Activated naive CD4-positive, alpha-beta T cell treated with anti-CD3 and anti-CD28 coated beads, Interleukin-2, amount 50 U/mL, for 72 hours (primary cell): ENCODE measurements at places on chromosomes 1 and 21.
A peak's percentile ranks its signal among the peaks of the same experiment; 100 is the strongest.

DNA sequence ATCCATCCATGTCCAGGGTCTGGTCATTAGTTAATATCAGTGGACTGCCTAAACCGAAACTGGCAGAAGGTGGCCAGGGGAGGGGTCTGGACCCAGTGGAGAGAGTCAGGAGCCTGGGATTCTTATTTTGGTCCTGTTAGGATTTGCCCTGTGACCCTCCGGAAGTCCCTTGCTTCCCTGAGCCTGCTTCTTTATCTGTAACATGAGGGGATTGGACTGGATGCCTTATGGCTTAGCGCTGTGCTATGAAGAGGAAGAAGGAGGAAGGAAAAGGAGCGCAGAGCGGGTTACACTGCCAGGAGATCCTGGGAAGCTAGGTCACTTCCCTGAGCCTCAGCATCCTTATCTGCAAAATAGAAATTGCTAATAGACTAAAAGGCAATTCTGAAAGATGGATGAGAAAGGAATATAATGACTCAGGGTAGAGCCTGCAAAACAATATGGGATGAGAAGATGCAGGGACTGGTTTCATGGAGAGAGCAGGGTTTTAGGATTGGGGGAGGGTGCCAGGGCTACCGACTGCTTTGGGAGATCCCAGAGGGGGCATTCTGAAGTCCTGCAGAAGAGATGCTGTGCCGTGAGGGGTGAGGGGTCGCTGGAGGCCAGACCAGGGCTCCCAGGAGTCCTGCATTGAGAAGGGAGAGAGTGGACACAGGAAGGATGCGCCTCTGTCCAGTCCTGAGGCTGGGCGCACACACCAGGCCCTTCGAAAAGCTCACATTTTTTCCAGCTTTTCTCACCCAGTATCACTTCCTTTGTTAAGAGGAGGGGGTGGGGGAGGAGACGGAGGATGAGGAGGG is 460 bp upstream of the ADORA1 start:
- no peak for DNase-seq

GRCh38 chr1:153698923-153699714 is 20.6 kb downstream of the NPR1 start:
- DNase-seq = no peak

DNA sequence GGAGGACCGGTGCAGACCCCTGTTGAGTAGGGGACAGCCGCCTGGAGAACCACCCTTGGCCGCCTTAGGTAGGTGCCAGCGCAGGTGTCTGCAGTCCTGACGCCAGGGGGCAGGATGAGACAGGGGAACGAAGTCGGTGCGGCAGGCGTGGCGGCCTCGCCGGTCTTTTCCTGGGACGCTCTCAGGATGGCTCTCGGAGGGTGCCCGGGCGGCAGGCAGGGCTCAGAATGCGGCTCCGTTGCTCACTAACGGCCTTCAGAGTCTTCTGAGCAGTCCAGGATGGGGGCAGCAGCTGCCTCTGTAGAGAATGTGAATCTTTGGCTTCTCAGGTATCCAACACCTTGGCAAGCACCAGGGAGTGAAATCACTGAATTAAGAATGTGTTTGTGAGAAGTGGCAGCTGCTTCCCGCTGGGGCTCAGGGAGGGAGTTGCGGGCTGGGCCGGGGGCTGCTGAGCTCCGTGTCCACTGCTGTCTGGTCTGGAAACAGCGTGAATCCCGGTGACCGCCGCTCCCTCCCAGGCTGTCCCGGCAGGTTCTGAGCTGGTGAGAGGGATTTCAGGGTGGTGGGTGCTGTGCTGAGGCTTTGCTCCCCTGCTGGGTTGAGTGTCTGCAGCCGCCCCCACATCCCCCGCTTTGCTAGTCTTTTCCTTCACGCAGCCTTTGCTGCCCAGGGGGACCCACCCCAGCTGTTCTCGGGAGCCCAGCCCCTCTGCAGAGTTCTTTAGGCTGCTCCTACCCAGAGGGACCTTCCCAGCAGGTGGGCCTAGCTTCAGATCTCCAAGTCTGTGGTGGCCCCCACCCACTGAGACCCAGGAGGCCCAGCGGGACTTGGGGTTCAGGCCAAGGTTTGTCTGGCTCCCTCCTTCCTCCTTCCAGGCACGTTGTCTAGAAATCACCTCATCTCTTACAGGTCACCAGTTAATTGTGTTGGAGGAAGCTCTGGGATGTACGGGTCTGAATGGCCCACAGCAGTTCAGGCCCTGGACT is 11.1 kb upstream of the C1orf174 start:
- DNase-seq = peak; percentile 83

DNA sequence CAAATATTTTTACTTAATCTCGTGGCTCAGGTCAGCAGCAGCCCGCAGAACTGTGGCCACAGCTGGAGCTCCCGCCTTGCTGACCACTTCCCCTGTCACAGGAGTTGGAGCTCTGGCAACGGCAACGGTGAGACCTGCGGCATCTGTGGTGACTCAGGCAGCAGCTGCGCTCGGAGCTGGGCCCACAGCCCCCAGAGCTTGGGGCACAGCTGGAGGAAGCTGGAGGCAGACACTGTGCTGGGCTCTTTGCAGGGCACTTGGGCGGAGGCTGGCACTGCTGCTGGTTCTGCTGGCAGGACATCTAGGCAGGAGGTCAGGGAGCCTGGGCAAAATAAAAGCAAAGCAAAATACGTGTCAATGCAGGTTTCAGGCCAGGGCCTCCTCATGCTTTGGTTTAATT is at the start of gene LCE3A:
Gene LCE3A (minus strand): TSS at position 301 of the 400 bp plus-strand sequence. CDS start 0 bp downstream, at position 301.
- DNase-seq = no peak

GRCh38 chr1:65319754-65320153 is 10.4 kb downstream of the DNAJC6 start:
- no peak for DNase-seq

GRCh38 chr1:214966346-214966745 is 116.2 kb upstream of the KCNK2 start:
- no peak for DNase-seq
